ENCODE measurements at places on chromosomes 16 and 17. TPM values are rescaled to one million over a fixed set of nuclear protein-coding genes. Genes with fewer than 3 reads are reported as not detected.

TAOK1 gene
- 50.7 TPM for total RNA-seq

ITGA2B gene
- total RNA-seq: 0.91 TPM

PRR35 gene
- not detected for total RNA-seq

LDHD gene
- 97.9 TPM for total RNA-seq

NAGS gene
- 0.11 TPM for total RNA-seq

KRTAP16-1 gene
- total RNA-seq: not detected

TP53TG3C gene
- total RNA-seq: 0.58 TPM

TMEM235 gene
- not detected for total RNA-seq

GCGR gene
- not detected for total RNA-seq

SUZ12 gene
- total RNA-seq: 12.6 TPM

SPATA20 gene
- 66.3 TPM for total RNA-seq

MT1F gene
- total RNA-seq: 0.85 TPM

PHOSPHO1 gene
- 0.52 TPM for total RNA-seq

DNA sequence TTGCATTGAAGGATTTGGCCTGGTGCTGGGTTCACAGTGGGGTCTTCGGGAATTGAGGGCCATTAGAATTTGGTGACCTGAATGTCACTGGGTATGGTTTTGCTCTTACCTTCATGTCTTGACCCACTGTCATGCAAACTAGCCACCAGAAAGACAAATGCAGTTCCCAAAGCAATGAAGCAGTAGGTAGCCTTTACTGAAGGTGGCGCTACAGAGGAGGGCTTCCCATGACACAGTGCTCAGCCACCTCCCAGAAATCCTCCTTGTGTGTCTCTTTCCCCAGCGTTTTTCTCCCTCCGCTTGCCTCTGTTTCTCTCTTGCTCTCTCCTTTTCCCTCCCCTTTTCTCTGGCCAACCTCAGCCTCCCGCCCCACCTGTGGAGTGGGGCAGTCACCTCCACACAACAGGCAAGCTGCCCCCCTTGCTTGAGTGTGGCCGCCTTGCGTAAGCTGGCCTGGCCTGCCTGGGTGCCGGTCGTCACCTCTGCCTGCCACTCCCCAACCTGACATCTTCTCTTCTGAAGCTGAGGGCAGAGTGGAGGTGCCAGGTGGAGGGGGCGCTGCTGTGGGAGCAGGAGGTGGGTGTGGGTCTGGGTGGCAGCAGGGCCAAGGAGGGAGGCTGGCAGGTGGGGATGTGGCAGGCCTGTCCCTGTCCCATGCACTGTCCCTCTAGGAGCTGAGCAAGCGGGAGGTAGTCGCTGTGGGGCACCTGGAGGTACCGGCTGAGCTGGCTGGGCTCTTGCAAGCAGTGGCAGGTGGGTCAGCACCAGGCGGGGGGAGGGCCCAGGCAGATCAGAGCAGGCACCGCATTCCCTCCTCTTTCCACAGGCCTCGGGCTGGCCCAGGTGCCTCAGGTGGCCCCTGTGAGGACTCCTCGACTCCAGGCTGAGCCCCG, 34.7 kb downstream of the MYO15A start:
- DNase-seq: no peak
- H3K4me1 ChIP-seq: peaks cover 5% of the 10 kb centered on the region
- no peaks in the 10 kb centered on the region for H3K36me3 ChIP-seq
- no peaks in the 10 kb centered on the region for H3K27me3 ChIP-seq
- H3K4me3 ChIP-seq: no peak overlapping the region
- H3K27ac ChIP-seq: no peak overlapping the region

GRCh38 chr17:61475726-61476125, 23.5 kb downstream of the TBX4 start:
- H3K27ac ChIP-seq: no peak overlapping the region
- H3K4me3 ChIP-seq: no peak overlapping the region
- peaks cover 68% of the 10 kb centered on the region for H3K27me3 ChIP-seq
- no peaks in the 10 kb centered on the region for H3K4me1 ChIP-seq
- DNase-seq: no peak

DNA sequence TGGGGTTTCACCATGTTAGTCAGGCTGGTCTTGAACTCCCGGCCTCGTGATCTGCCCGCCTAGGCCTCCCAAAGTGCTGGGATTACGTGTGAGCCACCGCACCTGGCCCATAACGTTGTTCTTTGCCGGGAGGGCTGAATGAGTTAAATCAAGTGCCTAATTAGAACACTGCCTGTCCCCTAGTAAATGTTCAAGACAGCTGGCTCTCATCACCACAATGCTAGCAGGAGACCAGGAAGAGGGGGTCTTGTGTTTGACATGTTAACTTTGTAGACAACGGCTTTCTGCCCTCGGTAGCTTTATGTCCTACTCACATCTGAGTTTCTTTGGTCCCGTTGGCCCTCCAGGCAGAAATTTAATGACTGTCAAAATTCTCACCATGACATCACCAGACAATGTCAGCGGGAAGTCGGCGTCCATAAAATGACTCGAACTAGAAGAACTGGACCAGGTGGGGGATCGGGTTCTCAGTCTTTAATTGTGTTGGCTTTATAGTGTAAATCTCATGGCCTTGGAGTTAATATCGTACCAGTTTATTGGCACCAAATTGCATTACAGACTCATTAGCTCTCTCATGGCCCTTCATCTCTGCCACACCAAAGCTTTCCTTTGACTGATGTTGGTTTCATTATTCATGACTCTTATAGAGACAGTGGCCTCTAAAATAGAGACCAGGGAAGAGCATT, 11.4 kb upstream of the ITPRIPL2 start:
- H3K36me3 ChIP-seq: no peaks in the 10 kb centered on the region
- H3K4me3 ChIP-seq: no peak overlapping the region
- DNase-seq: no peak
- no peaks in the 10 kb centered on the region for H3K4me1 ChIP-seq
- H3K27me3 ChIP-seq: no peaks in the 10 kb centered on the region

DNA sequence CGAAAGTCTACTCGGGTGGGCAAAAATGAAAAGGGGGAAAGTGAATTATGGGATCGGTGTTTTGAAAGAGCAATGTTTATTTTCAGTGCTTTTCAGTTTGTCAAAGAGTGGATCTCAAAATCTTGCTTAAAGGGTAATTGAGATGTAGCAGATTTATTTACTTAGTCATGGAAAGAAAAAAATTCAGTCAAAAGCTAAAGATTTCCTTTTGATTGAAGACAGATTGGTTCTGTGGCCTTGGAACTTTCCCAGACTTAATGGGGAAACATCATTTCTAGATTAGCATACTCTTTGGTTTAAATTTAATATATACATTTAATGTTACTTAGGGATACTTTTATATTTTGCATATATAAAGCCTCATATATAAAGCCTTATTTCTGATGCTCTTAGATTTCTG, 20.6 kb downstream of the PRKAR1A start:
- H3K4me3 ChIP-seq: no peak overlapping the region
- no peak overlapping the region for H3K27ac ChIP-seq
- H3K4me1 ChIP-seq: peaks cover 76% of the 10 kb centered on the region
- peaks cover 99% of the 10 kb centered on the region for H3K36me3 ChIP-seq
- no peak for DNase-seq

- no peaks in the 10 kb centered on the region for H3K36me3 ChIP-seq
- peak; percentile 69 for DNase-seq
- H3K4me1 ChIP-seq: peaks cover 19% of the 10 kb centered on the region
- peaks cover 70% of the 10 kb centered on the region for H3K27me3 ChIP-seq
- H3K4me3 ChIP-seq: peak within 1 kb of the TSS; percentile 78
Measured at GRCh38 chr17:7716901-7717755, at the start of gene DNAH2. Gene DNAH2, plus strand, starts transcription at chr17:7717744. Its CDS starts 1,991 bp downstream, at chr17:7719735.

GRCh38 chr17:6358131-6358530, 76.8 kb downstream of the AIPL1 start:
- no peaks in the 10 kb centered on the region for H3K36me3 ChIP-seq
- peaks cover 26% of the 10 kb centered on the region for H3K27me3 ChIP-seq
- no peaks in the 10 kb centered on the region for H3K4me1 ChIP-seq
- H3K4me3 ChIP-seq: no peak overlapping the region
- H3K27ac ChIP-seq: no peak overlapping the region

- H3K4me3 ChIP-seq: no peak overlapping the region
- no peak for DNase-seq
- H3K27ac ChIP-seq: no peak overlapping the region
- H3K36me3 ChIP-seq: peaks cover 13% of the 10 kb centered on the region
- no peaks in the 10 kb centered on the region for H3K27me3 ChIP-seq
- H3K4me1 ChIP-seq: peaks cover 55% of the 10 kb centered on the region
Measured at GRCh38 chr17:1559047-1560043, 3.2 kb downstream of the PITPNA start.

DNA sequence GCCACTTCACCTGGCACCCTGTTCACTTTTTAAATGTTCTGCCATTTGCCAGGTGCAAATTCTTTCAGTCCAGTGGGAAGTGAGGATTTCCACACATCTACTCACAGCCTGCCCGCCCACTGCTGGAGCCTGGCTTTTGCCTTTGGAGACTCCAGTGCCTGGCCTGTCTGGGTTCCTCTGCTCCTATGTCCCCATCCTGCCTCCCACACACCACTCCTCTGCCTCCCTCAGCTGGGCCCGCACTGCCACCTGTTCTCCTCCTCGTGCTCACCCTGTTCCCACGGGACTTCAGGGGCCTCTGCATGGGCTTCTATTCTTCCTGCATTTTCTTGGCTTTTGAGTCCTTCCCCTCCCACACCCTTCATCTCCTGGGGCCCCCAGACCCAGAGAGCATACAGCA, 7.9 kb upstream of the NDRG4 start:
- H3K4me1 ChIP-seq: peaks cover 71% of the 10 kb centered on the region
- no peaks in the 10 kb centered on the region for H3K27me3 ChIP-seq
- no peak for DNase-seq
- H3K4me3 ChIP-seq: no peak overlapping the region
- H3K36me3 ChIP-seq: peaks cover 14% of the 10 kb centered on the region

DNA sequence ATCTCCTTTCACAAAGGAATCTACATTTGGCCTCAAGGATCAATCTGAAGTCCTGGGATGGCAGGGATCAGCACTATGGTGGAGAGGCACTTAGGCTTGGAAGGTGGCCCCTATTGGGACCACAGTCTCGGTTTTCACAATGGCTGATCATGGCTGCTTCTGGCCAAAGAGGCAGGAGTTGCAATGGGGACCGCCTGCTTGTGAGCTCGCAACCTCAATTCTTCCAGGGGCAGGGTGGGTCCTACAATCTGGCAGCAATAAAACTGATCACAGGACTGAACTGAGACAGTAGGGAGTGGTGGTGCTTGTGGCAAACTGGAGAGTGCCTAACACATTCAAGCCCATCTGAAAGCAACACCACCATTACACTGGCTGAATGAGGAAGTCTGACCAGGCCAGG, 83.1 kb downstream of the NETO2 start:
- H3K27ac ChIP-seq: no peak overlapping the region
- H3K4me1 ChIP-seq: no peaks in the 10 kb centered on the region
- no peaks in the 10 kb centered on the region for H3K36me3 ChIP-seq
- H3K4me3 ChIP-seq: no peak overlapping the region
- no peak for DNase-seq
- H3K27me3 ChIP-seq: peaks cover 11% of the 10 kb centered on the region

GRCh38 chr16:9008601-9009260, 45.0 kb upstream of the USP7 start:
- H3K27ac ChIP-seq: no peak overlapping the region
- H3K27me3 ChIP-seq: peaks cover 22% of the 10 kb centered on the region
- DNase-seq: peak; percentile 70
- peaks cover 7% of the 10 kb centered on the region for H3K4me1 ChIP-seq
- no peaks in the 10 kb centered on the region for H3K36me3 ChIP-seq
- peak overlapping the region; percentile 54 for H3K4me3 ChIP-seq

DNA sequence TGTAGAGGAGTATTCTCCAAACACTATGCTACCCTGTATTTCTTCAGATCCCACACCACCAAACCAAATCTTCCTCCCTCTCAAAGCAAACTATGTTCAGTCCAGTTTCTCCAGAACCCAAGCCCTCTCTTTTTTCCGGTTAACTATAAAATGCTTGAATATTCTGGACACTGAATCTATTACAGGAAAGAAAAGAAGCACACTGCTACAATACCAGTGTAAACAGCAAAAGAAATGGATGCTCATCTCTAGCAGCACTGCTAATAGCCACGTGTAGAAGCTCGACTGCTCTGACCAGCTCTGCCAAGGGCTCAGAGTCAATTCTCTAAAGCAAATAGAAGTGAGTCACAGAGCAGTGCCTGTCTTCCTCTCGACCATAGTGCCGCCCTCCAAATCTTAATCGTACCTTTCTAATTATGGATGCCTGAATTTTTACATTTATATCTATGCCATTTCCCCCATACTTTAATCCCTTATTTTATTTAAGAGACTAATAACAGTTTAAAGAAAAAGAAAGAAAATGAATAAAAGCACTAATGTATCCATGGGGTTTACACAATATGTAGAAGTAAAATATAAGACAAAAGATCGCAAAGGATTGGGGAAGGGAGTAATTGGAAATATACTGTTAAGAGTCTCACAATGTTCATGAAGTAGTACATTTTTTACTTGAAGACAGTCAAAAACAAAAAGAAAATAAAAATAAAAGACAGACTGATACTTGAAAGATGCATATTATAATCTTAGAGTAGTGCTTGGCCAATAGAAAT, 154.5 kb downstream of the PARN start:
- H3K27me3 ChIP-seq: no peaks in the 10 kb centered on the region
- no peak overlapping the region for H3K4me3 ChIP-seq

- H3K27ac ChIP-seq: peak within 1 kb of the TSS; percentile 86
- no peaks in the 10 kb centered on the region for H3K36me3 ChIP-seq
- DNase-seq: peak; percentile 80
- peaks cover 5% of the 10 kb centered on the region for H3K27me3 ChIP-seq
- H3K4me3 ChIP-seq: peak within 1 kb of the TSS; percentile 88
Measured at GRCh38 chr17:83079352-83079747, at the start of gene METRNL. Gene METRNL, plus strand, starts transcription at chr17:83079609. Its CDS starts 207 bp downstream, at chr17:83079816.

- H3K27me3 ChIP-seq: peaks cover 1% of the 10 kb centered on the region
- H3K4me1 ChIP-seq: peaks cover 4% of the 10 kb centered on the region
- H3K36me3 ChIP-seq: no peaks in the 10 kb centered on the region
- H3K4me3 ChIP-seq: no peak overlapping the region
- peak; percentile 26 for DNase-seq
- no peak overlapping the region for H3K27ac ChIP-seq
Measured at GRCh38 chr16:66959704-66960161, 1.3 kb upstream of the CES3 start.

DNA sequence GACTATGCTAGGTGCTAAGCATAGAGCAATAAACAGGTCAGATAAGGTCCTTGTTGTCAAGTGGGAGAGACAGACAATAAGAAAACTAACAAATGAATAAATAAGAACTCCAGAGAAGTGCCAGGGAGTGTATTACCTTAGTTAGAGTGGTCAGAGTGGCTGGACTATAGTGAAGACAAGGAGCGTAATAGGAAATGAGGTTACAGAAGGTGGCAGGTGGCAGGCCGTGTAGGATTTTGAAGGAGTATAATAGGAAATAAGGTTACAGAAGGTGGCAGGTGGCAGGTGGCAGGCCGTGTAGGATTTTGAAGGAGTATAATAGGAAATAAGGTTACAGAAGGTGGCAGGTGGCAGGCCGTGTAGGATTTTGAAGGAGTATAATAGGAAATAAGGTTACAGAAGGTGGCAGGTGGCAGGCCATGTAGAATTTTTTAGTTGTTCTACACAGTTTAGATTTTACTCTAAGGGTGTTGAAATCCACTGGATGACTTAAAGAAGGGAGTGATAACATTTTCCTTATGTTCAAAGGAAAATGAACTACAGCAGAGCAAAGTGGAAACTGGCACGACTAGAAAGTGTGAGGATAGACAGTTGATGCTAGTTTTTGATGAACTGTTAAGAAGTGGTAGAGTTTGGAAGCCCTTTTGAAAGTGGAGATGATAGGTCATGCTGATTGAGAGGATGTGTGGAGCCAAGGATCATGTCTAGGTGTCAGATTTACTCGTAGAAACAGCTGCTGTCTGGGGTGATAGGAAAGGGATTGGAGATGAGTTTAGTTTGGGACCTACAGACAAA, 3.6 kb upstream of the KRTAP3-1 start:
- no peak overlapping the region for H3K4me3 ChIP-seq
- no peaks in the 10 kb centered on the region for H3K27me3 ChIP-seq
- H3K4me1 ChIP-seq: peaks cover 8% of the 10 kb centered on the region

GRCh38 chr17:57034807-57035754, 50.0 kb upstream of the AKAP1 start:
- H3K4me1 ChIP-seq: peaks cover 44% of the 10 kb centered on the region
- no peak overlapping the region for H3K4me3 ChIP-seq
- H3K36me3 ChIP-seq: no peaks in the 10 kb centered on the region

Measured in left ventricle myocardium inferior (tissue), 1 donor.